Fibroblast of lung (primary cell): ENCODE measurements at places on chromosomes 6 and 20. TPM values are rescaled to one million over a fixed set of nuclear protein-coding genes. Genes with fewer than 3 reads are reported as not detected.

GRCh38 chr20:57774951-57775350 lies 65.1 kb upstream of the PMEPA1 start:
- no peaks in the 10 kb centered on the region for H3K27me3 ChIP-seq
- no peaks in the 10 kb centered on the region for H3K4me1 ChIP-seq
- DNase-seq, result no peak

GRCh38 chr20:61742097-61742825 lies 323.4 kb downstream of the TAF4 start:
- H3K27ac ChIP-seq, result no peak overlapping the region
- peaks cover 2% of the 10 kb centered on the region for H3K27me3 ChIP-seq
- H3K4me3 ChIP-seq, result no peak overlapping the region
- no peak for DNase-seq

DNA sequence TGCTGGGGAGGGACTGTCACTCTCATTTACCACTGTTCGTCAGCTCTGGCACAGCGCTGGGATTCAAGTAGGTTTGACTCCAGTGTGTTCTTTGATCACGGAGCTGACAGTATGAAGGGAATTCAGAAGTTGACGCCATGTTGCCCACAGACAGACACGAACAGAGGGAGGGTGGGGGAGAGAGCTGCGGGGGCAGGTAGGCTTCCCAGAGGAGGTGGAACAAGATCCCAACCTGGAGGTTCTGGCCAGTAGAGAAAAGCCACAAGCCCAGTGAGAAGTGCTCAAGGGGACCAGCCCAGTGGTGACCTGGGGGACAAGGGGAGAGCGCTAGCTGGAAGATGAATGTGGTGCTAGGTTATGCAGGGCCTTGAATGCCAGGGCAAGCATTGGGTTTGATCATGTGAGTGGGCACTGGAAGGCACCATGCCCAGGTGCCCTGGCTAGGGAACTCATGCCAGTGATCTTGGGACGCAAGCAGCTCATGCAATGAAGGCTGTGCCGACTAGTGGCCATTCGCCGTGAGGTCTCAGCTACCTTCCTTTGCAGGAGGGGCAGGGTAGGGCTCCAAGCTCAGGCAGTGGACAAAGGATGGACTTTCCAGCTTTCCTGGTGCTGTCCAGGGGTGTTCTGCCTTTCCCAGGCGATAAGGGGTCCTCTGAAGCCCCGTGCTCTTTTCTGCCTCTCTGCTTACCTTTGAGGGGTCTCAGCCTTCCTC lies 50.4 kb upstream of the APCDD1L start:
- H3K27ac ChIP-seq, result no peak overlapping the region
- no peaks in the 10 kb centered on the region for H3K4me1 ChIP-seq

- H3K27ac ChIP-seq, result no peak overlapping the region
- no peaks in the 10 kb centered on the region for H3K4me1 ChIP-seq
- no peaks in the 10 kb centered on the region for H3K36me3 ChIP-seq
- H3K4me3 ChIP-seq, result no peak overlapping the region
- H3K27me3 ChIP-seq, result no peaks in the 10 kb centered on the region
Observed at GRCh38 chr20:61753316-61753942, 312.3 kb downstream of the TAF4 start.

CYB5R4 gene
- 2.3 and 4.3 TPM in 2 replicates for total RNA-seq

DNA sequence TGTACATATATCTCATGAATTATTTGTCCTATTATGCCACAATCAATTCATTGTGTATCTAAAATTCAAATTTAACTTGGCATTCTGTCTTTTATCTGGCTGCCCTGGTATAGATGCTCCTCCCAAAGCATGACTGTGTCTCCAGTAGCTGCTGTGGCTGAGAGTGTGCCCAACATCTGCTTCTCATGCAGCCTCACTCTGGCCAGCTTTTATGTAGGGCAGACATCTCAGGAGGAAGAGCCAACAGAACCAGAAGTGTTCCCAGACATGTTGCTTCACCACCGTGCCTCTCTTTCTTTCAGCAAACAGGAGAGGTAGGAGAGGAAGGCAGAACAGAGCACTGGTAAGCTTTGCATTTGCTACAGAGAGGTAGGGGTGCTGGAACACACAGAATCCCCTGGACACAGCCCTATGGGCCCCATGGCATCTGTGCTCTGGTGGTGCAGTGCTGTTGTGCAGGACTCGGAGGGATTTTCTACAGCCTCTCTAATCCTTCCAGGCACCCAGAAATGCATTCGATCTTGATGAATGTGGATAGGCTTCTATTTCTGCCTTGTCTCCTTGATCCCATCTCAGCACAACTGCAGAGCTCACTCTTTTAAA lies 637.1 kb downstream of the UTRN start:
- no peaks in the 10 kb centered on the region for H3K4me1 ChIP-seq
- no peak for DNase-seq
- H3K27ac ChIP-seq, result no peak overlapping the region
- H3K4me3 ChIP-seq, result no peak overlapping the region

DNA sequence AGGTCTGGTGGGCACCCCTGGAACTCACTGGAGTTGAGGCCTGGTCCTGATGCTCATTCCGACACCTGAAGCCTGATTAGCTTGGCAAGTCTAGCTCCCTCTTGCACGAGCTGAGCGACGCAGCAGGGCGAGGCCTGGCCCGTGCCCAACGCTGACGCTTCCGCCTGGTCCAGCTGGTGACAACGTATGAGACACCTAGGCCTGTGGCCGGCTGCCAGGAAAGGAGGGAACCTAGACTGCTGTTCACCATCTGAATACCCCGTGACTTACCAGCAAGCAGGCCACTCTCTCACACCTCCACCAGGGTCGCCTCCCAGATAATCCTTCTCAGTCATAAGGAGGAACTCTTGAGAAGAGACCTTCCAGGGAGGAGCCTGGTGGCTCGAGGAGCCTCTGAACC lies 24.5 kb downstream of the YTHDF1 start:
- H3K4me3 ChIP-seq, result no peak overlapping the region
- no peak overlapping the region for H3K27ac ChIP-seq
- no peaks in the 10 kb centered on the region for H3K4me1 ChIP-seq
- no peaks in the 10 kb centered on the region for H3K27me3 ChIP-seq

GRCh38 chr6:22433745-22434144 lies 135.6 kb upstream of the HDGFL1 start:
- no peak overlapping the region for H3K27ac ChIP-seq
- no peaks in the 10 kb centered on the region for H3K36me3 ChIP-seq
- no peaks in the 10 kb centered on the region for H3K4me1 ChIP-seq

C20orf141 gene
- not detected in 2 replicates for total RNA-seq
